ENCODE measurements at places on chromosomes 7 and 10. TPM values are rescaled to one million over a fixed set of nuclear protein-coding genes. Genes with fewer than 3 reads are reported as not detected.

The TET1 gene
- 2.0 TPM for total RNA-seq

The MBLAC1 gene
- 0.52 TPM for total RNA-seq

The CYP2C19 gene
- not detected for total RNA-seq

The GPR26 gene
- not detected for total RNA-seq

The FZD8 gene
- total RNA-seq: 1.6 TPM

The NAT16 gene
- not detected for total RNA-seq

The PLAU gene
- 149 TPM for total RNA-seq

The TASOR2 gene
- total RNA-seq: 42.4 TPM

The NYAP1 gene
- not detected for total RNA-seq

The LRRC18 gene
- 0.06 TPM for total RNA-seq

The LRRC4 gene
- total RNA-seq: not detected

The MBL2 gene
- total RNA-seq: not detected

The C10orf53 gene
- not detected for total RNA-seq

The RELN gene
- not detected for total RNA-seq

The SAMD9 gene
- 24.0 TPM for total RNA-seq

The UNC5B gene
- 7.1 TPM for total RNA-seq

The TMEM236 gene
- total RNA-seq: 0.04 TPM

The PRDX3 gene
- 406 TPM for total RNA-seq

The HTR5A gene
- total RNA-seq: not detected

The AKR1C8 gene
- total RNA-seq: 0.12 TPM

The OPALIN gene
- total RNA-seq: not detected

The RGR gene
- total RNA-seq: not detected

GRCh38 chr7:38759028-38759427, 127.9 kb upstream of the AMPH start:
- DNase-seq: no peak

DNA sequence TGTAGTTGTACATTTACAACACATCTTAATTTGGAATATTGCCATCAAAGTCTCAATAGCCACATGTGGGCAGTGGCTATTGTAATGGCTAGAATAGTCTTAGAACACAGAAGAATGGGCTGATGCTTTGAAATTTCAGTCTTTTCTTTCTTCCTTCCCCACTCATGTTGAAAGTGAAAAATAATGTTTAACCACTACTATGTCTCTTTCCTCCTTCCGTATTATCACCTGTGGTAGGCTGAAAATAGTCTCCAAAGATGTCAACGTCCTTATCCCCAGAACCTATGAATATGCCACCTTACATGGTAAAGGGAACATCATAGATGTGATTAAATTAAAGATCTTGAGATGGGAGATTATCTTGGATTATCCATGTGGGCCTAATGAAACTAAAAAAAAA, 154.0 kb downstream of the SUGCT start:
- DNase-seq: no peak

DNA sequence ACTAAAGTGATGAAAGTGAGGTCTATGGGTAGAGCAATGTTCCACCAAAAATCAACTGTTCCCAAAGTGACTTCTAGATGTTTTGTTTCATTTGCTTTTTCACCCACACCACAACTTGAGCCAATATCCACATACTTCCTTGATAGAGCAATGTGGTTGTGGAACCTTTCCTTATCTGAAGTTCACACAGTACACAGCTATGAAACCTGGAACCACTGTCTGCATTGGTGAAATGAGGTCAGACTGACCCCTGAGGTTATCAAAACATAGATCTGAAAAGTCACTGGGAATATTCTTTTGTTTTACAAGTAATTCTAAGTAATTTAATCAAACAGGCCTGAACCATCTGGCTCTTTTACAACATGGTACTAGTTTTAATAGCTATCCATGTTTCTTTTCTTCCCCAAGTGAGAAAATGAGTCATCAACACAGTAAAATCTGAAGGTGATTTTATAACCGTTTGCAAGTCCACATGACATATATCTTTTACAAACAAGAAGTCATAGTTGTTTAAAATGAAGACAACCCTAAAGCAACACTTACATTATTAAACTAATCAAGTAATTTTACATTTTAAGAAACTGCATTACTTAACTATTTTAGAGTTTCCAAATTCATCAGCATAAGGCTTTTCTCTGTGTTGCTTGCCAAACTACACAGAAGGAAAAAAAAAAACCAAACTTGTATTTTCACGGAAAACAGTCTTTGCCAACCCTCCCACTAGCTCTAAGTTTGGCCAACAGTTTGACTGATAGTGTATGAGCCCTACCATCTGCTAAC, 80.3 kb downstream of the LRRC17 start:
- DNase-seq: peak; percentile 74

- DNase-seq: no peak
These were observed 79.7 kb downstream of the GLRX3 start for GRCh38 chr10:130215931-130216231.

GRCh38 chr10:74079028-74079935, 71.3 kb downstream of the AP3M1 start:
- DNase-seq: no peak

DNA sequence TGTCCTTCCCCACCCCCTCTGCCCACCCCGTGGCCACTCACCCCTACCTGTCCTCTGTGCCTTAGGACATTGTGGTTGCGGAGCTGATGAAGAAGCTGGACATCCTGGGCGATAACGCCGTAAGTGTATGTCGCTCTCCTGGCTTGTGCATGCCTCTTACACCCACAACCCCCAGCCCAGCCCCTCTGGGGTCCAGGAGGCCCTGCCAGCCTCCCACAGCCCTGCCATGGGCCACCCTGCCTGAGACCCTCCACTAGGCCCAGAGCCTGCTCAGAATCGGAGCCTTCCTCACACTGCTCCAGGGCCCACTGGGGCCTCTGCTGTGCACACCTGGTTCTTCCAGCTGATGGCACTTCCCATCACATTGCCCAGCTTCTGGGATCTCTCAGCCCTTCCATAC, 36.8 kb upstream of the DPYSL4 start:
- no peak for DNase-seq

GRCh38 chr7:100360135-100360854, 2.4 kb downstream of the PILRB start:
- no peak for DNase-seq

DNA sequence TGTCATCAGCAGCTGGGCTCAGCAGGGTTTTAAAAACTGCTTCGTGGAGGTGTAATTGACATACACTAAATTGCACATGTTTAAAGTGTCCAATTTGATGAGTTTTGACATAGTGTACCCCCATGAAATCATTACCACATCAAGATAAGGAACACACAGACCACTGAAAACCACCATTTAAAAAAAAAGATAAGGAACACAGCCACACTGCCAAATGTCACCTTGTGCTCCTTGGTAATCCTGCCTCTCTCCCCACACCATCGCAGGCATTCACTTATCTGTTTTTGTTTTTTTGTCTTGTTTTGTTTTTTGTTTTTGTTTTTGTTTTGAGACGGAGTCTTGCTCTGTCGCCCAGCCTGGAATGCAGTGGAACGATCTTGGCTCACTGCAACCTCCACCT, 75.0 kb downstream of the NEURL1 start:
- DNase-seq: no peak

GRCh38 chr7:15197042-15197977, 294.8 kb upstream of the DGKB start:
- no peak for DNase-seq

- DNase-seq: no peak
These were observed 995 bp upstream of the INPP5F start for GRCh38 chr10:119724593-119725516.

- no peak for DNase-seq
These were observed 157.4 kb downstream of the FRMD4A start for GRCh38 chr10:14173391-14173705.

GRCh38 chr7:17580856-17581255, 282.4 kb downstream of the AHR start:
- DNase-seq: no peak

GRCh38 chr7:26398756-26399509, 107.3 kb downstream of the SNX10 start:
- peak; percentile 84 for DNase-seq

GRCh38 chr10:88991161-88991898, 732 bp downstream of the FAS start:
- peak; percentile 58 for DNase-seq

DNA sequence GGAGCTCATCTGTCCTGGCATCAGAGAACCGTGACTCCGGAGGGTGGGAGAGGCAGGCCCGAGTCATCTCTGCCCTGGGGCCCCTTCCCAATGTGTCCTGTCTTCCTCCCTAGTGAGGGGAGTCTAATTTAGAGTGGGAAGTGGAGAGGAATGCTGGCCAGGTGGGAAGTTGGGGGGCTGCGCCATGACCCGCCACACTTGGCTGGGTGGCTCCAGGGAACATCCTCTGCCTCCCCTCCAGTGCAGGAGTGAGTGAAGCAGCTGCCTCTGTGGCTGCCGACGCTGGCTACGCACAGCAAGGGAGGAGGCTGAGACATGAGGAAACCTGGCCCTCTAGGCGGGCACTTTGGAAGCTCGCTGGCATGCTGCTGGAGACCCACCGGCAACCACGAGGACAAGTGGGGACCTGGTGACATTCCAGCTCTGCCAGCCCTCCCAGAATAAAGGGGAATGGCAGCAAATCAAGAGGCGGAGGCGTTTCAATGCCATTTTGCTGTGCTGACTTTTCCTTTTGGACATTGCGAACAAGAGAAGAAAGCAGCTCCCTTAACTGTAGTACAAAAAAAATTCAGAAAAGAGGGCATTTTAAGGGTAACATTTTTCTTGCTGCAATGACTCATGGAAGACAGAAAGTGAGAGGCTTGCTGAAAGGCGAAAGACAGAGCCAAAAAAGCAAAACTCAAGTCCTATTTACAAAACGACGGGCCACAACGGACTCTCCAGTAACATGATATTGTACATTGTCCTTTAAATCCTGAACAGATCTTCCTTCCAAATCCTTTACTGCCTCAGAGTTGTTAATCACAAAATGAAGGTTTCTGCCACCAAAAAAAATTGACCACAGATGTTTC, 121.2 kb upstream of the PITRM1 start:
- DNase-seq: no peak

- no peak for DNase-seq
These were observed 131.9 kb downstream of the INSYN2A start for GRCh38 chr10:127064474-127064873.

- no peak for DNase-seq
These were observed 40.4 kb downstream of the ASAH2 start for GRCh38 chr10:50210876-50211275.

DNA sequence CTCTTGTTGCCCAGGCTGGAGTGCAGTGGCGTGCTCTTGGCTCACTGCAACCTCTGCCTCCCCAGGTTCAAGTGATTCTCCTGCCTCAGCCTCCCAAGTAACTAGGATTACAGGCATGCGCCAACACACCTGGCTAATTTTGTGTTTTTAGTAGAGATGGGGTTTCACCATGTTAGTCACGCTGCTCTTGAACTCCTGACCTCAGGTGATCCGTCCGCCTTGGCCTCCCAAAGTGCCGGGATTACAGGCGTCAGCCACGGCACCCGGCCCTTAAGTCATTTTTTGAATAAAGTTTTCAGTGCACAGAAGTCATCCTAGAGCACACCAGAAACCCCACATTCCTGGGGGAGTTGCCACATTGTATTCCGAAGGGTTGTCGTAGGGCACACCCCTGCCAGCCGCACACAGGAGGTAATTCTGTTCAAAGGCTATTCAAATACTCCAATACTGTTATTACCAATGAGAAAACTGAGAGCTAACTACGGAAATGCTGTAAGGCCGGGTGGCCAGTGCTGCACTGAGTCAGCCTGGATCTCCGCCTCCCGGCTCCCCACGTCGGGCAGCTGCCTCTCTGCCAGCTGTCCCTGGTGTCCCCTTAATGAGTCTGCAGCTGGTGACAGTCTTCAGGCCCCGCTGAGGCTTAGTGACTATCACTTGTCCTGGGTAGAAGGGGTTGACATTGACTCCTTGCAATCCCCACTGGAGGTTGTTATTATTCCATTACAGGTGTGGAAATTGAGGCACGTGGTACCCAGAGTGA, 8.6 kb upstream of the RFC2 start:
- no peak for DNase-seq

- peak; percentile 96 for DNase-seq
These were observed 85.4 kb downstream of the AKR1D1 start for GRCh38 chr7:138161600-138162081.

GRCh38 chr10:78806681-78807221, 262.0 kb upstream of the ZMIZ1 start:
- DNase-seq: no peak

- no peak for DNase-seq
These were observed 67.2 kb downstream of the CCSER2 start for GRCh38 chr10:84395581-84395980.

- DNase-seq: no peak
These were observed 83.6 kb upstream of the LRRC4 start for GRCh38 chr7:128114806-128115205.

GRCh38 chr10:51314481-51314880, 240.2 kb downstream of the PRKG1 start:
- no peak for DNase-seq

- DNase-seq: no peak
These were observed 774.5 kb upstream of the COBL start for GRCh38 chr7:52091101-52091500.

GRCh38 chr10:123891144-123892071, at the start of gene CPXM2:
CPXM2 (minus strand) TSS chr10:123891807; CDS start chr10:123891659, 148 bp downstream.
- DNase-seq: no peak

DNA sequence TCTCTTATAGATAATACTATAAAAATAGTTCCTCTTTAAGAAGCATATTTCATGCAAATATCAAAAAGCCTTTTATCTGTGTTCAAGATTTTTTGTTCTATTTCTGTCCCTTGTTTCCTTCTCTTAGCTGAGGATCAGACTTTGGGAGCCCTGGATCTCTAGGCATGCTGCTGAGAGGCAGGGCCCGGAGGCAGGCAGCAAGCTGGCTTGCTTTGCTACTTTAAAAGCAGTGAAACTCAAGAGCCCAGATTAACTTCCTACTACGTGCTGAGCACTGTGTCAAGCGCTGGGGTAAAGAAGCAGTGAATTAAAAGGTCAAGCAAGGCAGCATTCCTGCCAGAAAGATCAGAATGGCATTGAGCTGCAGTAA, 31.0 kb upstream of the ARID5B start:
- no peak for DNase-seq

- no peak for DNase-seq
These were observed 274.8 kb downstream of the FGFR2 start for GRCh38 chr10:121323443-121323842.
